ENCODE measurements at places on chromosomes 4 and X. TPM values are rescaled to one million over a fixed set of nuclear protein-coding genes. Genes with fewer than 3 reads are reported as not detected.

Gene SH3TC1
- 0.67 TPM for polyA plus RNA-seq

DNA sequence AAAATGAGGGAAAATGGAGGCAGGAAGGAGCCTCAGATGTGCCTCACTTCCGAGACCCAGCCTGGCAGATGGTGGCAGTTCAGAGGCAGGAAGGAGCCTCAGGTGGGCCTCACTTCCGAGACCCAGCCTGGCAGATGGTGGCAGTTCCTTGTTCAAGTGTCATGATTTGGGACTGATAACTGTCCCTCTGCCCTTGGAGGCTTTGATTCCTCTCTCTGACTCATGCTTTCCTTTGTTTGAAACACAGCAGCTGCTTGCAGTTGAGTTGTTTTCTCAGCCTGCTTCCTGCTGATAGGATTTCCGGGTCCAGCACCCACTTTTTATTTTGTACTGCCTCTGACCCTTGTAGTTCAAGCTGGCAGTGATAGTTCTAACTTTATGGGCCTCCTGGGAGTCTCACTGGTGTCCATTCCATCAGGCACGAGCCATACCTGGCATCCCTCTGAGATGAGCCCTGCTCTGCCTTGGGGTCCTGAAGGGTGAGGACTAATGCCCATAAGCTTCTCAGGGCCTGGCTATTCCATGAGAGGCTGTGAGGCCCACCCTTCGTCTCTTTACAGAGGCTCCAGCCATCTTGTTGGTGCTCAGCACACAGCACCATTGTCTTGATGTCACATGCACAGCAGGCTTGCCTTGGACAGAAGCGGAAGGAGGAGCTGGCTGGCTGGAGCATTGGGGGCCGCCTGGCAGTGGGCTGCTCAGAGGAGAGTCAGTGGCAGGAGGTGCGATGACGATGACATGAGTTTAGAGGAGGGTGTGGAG is 13.0 kb downstream of the RGS12 start:
- DNase-seq, result no peak

Gene NEK1
- polyA plus RNA-seq, result 2.3 TPM

GRCh38 chrX:63506320-63506719 is 155.2 kb upstream of the SPIN4 start:
- DNase-seq, result no peak

DNA sequence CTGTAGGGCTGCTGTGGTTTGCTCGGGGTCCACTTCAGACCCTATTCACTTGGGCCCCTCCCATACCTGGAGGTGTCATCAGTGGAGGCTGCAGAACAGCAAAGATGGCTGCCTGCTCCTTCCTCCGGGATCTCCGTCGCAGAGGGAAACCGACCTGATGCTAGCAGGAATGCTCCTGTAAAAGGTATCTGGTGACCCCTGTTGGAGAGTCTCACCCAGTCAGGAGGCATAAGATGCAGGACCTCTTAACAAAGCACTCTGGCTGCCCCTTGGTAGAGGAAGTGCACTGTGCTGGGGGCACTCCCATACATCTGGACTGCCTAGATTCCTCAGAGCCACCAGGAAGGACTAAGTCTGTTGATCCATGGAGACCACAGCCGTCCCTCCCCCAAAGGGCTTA is 296.9 kb downstream of the GRID2 start:
- no peak for DNase-seq

- no peak for DNase-seq
Observed at GRCh38 chr4:6751611-6752485, 30.7 kb upstream of the KIAA0232 start.

Gene MAGEA2B
- polyA plus RNA-seq, result not detected

GRCh38 chr4:111984169-111984819 is 161.0 kb upstream of the FAM241A start:
- DNase-seq, result no peak

- DNase-seq, result peak; percentile 65
Observed at GRCh38 chr4:82785611-82786400, 12.8 kb downstream of the SCD5 start.

Gene PTTG2
- polyA plus RNA-seq, result not detected

Gene FGFR3
- polyA plus RNA-seq, result 1.0 TPM

Gene CXCL11
- polyA plus RNA-seq, result not detected

GRCh38 chr4:162682651-162683050 is 484.0 kb downstream of the NAF1 start:
- DNase-seq, result no peak

DNA sequence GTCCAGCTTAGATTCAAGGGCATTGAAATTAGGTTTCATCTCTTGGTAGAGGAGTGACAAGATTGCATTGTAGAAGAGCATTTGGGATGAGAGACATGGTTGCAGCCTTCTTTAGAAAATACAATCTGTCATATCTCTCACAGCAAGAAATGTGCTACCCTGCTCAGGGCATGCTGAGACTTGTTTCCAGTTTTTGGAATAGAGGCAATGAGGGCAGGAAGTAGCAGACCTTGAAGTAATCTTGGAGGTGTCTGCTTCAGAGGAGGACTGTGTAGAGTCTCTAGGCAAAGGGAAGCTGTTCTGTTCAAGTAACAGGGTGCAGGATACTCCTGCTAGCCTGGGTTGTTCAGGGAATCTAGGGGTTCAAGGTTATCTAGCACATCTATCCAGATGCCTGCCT is 116.1 kb upstream of the ZNF827 start:
- no peak for DNase-seq

GRCh38 chr4:25813448-25814106 is 49.2 kb downstream of the SEL1L3 start:
- DNase-seq, result no peak

GRCh38 chr4:172055046-172055445 is 241.8 kb downstream of the GALNTL6 start:
- no peak for DNase-seq

- DNase-seq, result no peak
Observed at GRCh38 chrX:102841706-102842003, 95.4 kb upstream of the RAB40AL start.

GRCh38 chr4:76947369-76947768 is 2.2 kb upstream of the SEPTIN11 start:
- no peak for DNase-seq

Gene VCX3B
- polyA plus RNA-seq, result not detected

GRCh38 chr4:110198435-110199416 is at the start of gene ELOVL6:
Gene ELOVL6, minus strand, starts transcription at chr4:110198615. Its CDS starts 280 bp downstream, at chr4:110198335.
- DNase-seq, result no peak

GRCh38 chrX:153524234-153524633 is 6.8 kb downstream of the ATP2B3 start:
- no peak for DNase-seq

GRCh38 chrX:79400623-79401022 is 33.5 kb upstream of the ITM2A start:
- DNase-seq, result no peak

- DNase-seq, result no peak
Observed at GRCh38 chr4:31005037-31005436, 284.9 kb downstream of the PCDH7 start.

Gene MAB21L2
- not detected for polyA plus RNA-seq

- no peak for DNase-seq
Observed at GRCh38 chr4:1933700-1934099, 62.5 kb downstream of the NSD2 start.

Gene OTC
- not detected for polyA plus RNA-seq

Gene BMPR1B
- 0.16 TPM for polyA plus RNA-seq

GRCh38 chrX:148474030-148474429 is 26.4 kb upstream of the AFF2 start:
- DNase-seq, result no peak

DNA sequence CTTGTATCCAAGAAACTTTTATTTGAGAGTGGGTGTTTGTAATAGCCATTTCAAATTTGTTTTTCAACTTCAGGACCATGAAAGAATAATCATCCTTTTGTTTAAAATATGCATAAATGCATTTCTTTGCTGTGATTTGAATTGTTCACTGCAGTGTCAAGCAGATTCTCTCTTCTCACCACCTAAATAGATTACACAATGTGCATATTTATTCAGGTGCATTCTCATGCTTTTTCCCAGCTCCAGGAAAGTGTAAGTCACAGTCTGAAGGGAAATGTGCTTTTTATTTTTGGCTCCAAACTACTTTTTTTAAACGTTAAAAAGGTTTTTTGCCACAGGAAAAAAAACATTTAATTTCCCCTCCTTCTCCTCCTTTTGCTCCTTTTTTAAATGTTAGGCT is 17.5 kb downstream of the C4orf33 start:
- DNase-seq, result no peak

- no peak for DNase-seq
Observed at GRCh38 chr4:26611372-26611771, 27.5 kb downstream of the TBC1D19 start.

- DNase-seq, result peak; percentile 71
Observed at GRCh38 chrX:136202889-136203288, 48.3 kb downstream of the MAP7D3 start.
